ENCODE measurements at places on chromosomes 11 and 22.

- no peak for DNase-seq
Observed at GRCh38 chr11:67640758-67641337, 1.3 kb upstream of the TBX10 start.

DNA sequence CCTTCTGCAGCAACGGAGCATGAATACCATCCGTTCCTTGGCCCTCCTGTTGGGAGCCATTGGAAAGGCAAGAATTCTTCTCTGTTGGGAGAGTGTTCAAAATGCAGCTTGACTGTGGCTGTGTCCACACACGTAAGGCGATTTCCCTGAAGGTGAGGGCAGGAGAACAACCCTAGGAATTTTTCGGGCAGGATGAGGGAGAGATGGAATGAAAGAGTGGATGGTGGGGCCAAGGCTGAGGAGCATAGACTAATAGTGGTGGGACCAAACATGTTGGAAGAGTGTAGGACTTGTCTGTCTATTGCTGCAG lies 924.9 kb downstream of the TBC1D22A start:
- DNase-seq: no peak

DNA sequence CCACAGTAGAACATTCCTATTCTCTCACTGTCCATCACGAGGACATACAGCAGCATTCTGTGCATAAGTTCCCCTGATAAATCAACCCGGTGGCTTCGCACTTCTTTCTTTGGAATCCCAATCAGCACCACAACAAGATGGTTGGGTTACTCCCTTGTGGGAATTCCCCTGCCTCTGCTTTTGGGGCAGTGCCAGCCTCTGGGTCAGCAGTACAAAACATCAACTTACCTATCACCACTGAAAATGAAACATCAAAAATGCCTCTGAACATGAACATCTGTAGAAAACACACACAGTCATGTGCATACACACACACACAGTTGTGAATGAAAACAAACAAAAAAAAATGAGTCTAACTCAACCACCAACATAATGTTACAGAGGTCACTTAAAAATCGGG lies 79.3 kb downstream of the KCNA4 start:
- DNase-seq: no peak

- peak; percentile 92 for DNase-seq
Observed at GRCh38 chr11:120952461-120953434, 71.2 kb upstream of the TBCEL start.

DNA sequence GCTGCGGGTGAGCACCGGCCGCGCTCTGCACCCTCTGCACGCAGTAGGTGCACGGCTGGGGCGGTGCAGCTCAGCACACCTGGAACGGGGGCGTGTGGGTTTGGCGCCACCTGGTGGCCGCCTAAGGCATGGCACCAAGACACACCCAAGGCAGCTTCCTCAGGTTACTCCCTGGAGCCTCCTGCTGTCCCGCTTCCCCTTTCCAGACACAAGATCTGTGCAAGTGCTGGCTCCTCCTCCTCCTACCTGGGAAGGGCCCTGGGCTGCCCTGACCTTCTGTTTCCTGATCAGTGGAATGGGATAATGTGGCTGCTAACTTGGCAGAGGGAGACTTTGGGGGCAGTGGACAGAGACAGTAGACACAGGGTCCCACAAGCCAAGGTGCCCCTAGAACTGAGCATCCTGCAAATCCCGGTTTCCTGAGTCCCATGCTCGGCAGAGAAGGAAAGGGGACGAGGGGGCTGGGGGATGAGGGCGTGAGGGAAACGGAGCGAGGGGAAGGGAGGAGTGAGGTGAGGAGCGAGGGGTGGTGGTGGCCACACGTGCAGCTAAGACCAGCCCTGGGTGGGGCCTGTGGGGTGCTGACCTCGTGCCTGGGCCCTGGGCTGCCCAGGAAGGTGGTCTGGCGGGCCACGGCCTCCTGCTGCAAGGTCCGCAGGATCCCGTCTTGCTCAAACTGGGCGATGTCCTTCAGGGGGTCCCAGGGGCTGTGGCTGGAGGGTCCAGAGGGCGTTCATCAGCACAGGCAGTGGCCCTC lies 34.8 kb upstream of the CARS1 start:
- DNase-seq: peak; percentile 74

DNA sequence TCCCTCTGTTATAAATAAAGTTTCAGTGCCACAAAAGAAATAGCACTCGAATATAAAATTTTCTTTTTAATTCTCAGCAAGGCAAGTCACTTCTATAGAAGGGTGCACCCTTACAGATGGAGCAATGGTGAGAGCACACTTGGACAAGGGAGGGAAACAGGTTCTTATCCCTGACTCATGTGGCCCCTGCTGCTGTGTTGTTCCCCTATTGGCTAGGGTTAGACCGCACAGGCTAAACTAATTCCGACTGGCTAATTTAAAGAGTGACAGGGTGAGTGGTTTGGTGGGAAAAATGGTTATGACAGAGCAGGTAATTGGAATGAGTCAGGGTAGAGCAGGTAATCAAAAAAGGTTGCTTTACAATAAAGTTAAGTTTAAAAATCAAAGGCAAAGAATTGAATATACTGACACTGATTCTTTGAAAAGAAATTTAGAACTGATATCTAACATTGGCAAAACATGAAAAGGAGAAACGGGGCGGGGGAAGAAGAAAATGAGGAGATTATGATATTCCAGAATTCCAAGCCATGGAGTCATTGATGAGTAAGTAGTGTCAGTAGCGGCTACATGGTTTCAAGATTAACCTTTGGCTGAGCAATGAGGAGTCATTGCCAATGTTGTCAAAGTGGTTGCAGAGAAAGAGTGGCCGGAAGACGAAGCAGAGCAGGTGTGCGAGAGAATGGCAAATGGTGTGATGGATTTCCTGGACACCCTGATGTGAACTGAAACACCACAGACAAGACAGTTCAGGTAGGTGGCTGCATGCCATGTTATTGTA lies 48.4 kb upstream of the MRGPRX1 start:
- no peak for DNase-seq

DNA sequence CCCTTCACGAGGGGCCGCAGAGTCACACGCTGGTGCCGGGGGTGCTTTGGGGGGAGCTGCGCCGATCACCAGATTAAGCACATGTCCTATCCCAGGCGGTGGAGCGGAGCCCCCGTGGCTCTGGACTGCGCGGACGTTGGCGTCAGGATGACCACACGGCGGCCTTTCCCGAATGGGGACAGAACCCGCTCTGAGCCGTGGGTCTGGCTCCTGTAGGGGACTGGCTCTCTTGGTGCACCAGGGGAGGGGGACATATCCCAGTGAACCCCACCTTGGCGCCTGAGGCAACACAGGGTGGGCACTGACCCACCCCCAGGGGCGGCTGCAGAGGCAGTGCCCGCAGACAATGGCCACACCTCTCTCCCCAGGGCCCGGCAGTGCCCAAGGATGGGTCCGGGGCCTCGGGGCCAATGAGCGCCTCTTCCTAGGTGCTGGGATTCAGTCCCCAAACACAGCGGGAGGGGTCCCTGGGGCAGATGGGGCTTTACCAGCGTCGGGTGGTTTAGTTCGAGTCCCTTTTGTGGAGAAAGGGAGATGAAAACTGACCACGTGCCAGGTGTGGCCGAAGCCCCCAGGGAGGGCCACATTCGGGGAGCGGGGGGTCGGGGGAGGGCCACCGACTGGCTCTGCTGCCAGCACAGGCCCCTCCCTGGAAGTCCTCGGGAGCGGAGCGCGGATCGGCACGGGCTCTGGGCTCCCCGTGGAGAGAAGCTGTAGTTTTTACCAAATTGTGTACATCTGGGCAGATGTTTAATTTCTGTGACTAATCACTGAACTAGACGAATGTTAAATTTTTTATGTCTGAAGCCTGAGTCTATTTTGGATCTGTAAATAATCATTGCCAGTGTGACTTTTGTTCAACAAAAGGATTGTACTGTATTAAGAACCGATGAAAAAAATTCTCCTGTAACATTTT lies 58.9 kb downstream of the GRAMD4 start:
- DNase-seq: no peak

DNA sequence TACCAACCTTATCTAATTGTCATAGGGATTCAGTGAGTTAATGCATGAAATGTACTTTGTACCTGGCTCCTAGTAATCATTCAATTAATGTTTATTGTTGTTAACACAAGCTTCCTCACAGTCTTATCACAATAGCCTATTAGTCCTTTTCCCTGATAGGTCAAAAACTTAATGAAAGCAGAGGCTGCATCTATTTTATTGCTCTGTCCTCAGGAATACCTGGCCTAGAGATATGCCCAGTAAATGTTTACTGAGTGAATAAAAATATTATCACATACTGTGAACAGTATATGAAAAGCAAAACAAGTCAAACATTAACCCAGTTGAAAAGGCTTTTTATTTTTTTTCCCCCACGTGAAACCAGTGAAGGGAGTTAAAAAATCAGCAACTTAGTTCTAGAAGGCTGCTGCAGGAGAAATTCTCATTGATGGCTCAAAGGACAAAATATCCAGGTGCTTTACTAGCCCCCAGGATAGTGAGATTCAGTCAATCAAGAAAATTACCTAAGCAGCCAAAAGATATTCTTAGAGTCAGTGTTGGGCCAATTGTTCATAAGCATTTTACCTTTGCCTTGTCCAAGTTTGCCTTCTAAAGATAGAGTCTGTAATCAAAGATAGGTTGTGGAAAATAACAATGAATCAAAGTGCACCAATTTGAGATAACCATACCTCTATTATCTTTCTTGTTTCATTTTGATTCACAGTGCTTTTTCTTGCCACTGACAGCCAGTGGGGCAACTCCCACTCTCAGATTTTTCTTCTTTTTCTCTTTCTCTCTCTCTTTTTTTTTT lies 34.4 kb upstream of the SLC6A5 start:
- DNase-seq: no peak

DNA sequence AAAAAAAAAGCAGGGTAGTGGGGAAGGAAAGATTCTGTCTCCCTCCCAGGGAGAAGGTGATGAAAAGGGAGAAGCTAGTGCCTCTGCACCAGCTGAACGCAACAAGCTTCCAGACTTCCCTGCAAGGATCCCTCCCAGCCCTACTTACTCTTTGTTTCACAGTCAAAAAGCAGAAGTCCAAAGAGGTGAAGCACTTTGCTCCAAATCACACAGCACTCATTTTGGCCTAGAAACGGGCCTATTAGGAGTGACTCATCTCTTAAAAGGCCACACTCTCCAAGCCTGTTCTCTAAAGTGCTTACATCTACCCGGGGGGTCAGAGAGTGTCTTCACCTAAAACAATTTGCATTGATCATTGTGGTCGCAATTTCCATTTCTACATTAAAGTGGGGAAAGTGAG lies 17.7 kb upstream of the GRK3 start:
- peak; percentile 78 for DNase-seq

GRCh38 chr11:92714111-92714510 lies 255.3 kb upstream of the MTNR1B start:
- DNase-seq: no peak

DNA sequence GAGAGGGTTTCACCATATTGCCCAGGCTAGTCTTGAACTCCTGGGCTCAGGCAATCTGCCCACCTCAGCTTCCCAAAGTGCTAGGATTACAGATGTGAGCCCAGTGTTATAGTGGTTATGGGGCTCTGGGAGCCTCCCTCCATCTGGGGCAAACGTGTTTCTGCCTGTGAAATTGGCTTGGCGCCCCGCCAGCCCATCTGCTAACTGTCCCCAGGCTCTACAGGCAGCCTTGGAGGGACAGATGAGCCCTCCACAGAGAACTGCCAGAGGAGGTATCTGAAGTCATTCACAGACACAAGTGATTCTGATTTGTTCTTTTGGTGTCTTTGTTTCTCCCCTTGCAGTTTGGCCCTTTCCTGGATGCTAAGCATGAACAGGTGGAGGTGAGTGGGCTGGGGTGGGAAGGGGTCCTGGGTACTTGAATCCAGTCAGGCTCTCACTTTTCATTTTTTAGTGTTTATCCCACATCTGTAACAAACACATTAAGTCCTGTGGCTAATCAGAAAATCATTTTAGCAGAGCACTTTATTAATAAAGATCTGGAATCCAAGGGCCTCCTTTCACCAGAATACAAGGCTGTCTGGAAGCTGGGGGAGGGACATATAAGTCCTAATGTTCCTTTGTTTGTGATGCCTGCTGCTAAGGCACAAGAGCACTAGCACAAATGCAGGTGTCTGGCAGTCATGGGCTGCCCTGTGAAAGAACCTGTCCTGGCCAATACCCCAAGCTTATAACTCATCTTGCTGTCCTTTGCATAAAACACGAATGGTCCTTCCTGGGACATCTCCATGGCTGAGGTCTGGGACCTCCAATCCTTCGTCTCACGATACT lies 25.7 kb upstream of the CDC42EP2 start:
- DNase-seq: no peak

GRCh38 chr11:33310720-33311500 lies 53.7 kb downstream of the HIPK3 start:
- DNase-seq: no peak

- no peak for DNase-seq
Observed at GRCh38 chr11:70500076-70500847, 101.9 kb downstream of the CTTN start.

GRCh38 chr11:123454060-123454651 lies 24.1 kb downstream of the GRAMD1B start:
- peak; percentile 78 for DNase-seq

GRCh38 chr11:94455861-94456260 lies 37.8 kb downstream of the MRE11 start:
- no peak for DNase-seq

DNA sequence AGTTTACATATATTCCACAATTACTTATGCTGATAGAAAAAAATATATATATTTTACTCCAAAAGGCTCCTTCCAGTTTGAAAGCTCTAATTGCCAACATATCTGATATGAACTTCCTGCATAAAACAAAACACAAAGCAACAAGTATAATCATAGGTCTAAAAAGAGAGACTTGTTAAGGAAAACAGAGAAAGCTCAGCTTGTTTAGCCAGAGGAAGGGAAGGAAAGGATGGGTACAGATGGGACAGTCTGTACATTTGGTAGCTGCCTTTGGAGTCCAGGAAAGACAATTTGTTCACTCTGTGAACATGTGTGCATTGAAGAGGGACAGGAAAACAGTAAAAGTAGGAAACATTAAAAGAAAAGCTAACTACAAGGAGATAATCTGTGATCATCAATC lies 45.7 kb upstream of the AKIP1 start:
- DNase-seq: no peak
